ENCODE measurements at places on chromosomes 11 and 22.

DNA sequence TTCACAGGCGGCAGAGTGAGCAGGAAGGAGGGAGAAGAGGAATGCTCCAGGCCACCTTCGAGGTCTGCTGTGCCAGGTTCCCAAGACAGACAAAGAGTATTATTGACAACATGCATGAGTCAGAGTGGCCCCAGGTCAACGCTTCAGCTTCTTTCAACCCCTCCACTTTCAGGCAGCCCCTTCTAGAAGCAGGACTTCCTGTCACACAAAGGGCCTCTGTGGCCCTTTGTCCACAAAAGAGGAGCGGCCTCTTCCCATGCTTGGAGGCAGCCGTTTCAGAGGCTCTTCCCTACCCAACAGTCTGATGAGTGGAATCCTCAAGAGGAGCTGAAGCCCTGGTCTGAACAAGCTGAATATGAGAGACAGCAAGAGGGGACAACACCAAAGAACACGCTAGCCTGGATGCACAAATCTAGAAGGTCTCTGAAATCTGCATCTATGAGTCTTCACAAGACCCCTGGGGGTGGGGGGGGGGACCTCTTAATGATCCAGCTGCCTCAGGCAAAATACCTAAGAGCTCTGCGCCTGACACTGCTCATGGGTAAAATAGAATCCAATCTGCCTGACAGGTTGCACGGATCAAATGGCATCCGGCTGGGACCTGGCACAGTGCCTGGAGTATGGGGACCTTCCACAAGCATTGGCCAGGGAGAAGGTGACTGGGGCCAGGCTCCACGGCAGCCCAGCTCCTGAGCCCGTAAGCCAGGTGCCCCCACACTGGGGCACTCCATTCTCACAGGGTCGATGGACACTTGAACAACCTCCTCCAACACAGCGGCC is 67.5 kb downstream of the PACSIN2 start:
- DNase-seq: no peak

DNA sequence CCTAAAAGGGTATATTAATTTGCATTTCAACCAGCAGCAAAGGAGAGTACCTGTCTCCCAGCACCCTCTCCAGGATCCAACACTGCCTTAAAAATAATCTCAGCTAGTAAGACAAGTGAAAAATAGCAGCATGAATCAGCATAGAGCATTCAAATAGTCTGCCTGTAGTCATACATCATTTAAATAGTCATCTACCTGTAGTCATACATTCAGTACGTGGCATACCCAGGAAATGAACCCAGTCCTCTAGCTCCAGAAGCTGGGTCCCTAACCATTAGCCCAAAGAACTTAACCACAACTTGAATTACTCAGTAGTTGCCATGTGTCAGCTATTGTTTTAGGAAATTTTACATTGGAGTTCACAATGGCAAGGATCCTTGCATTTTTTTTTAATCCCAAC is 9.3 kb downstream of the TENM4 start:
- no peak for DNase-seq

DNA sequence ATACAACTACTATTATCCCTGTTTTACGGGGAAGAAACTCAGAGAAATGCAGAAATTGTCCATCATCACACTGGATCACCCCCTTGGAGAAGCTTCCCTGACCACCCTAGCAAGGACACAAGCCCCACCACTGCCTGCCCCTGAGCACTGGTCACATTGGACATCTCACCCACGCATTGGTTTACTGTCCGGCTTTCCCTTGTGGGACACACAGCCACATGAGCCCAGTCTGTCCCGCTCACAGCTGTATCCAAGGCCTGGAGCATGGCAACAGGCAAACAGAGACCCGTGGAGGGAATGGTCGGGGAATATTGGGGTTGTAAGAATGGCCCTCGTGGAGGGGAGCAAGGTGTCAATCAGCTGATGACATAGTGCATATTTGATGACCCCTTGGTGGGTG is 42.7 kb upstream of the FGF3 start:
- no peak for DNase-seq

DNA sequence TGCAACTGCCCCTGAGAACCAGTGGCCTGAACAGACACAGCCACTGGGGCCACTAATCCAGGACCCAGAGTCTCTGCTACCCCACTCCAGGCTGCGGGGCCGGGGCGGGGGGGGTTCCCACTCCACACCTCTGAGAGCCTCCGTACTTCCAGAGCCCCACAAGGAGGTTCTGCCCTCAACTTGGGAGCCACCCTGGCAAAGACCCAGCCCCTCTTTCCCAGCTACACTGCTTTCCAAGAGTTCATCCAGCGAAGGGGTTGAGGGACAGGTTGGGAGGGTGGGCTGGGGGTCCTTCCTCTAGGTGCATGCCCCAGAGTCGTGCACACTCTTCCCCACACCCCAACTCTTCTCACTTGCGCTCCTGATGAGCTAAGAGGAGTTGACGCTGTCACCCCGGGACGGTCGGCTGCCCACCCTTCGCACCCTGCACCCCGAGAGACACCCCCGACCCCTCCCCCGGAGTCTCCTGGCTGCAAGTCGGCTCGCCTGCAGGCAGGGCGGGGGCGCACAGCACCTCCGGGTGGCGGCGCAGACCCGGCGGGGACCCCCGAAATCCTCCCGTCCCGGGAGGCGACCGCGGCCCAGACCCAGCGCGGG is 531 bp downstream of the RAB3IL1 start:
- DNase-seq: no peak

- DNase-seq: no peak
These were observed 120.9 kb downstream of the ME3 start for GRCh38 chr11:86551288-86552092.

GRCh38 chr11:131877246-131877942 is 507.0 kb downstream of the NTM start:
- no peak for DNase-seq

DNA sequence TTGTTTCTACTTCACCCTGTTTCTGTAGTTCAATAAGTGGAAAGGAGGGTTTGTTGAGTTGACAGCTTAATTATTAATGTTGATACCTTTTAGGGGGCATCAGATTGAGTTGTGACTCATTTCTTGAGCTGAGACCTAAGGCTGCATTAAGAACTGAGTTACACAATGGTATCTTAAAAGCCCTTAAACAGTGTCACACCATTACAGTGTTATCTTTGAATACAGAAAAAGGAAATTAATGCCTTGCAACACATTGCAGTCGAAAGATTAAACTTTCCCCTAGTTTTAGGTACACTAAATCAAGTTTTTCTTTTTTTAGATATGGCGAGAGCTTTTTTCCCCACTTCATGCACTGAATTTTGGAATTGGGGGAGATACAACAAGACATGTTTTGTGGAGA is 16.7 kb downstream of the PAFAH1B2 start:
- DNase-seq: no peak

GRCh38 chr11:17421781-17422180 is 33.3 kb upstream of the KCNJ11 start:
- DNase-seq: no peak

DNA sequence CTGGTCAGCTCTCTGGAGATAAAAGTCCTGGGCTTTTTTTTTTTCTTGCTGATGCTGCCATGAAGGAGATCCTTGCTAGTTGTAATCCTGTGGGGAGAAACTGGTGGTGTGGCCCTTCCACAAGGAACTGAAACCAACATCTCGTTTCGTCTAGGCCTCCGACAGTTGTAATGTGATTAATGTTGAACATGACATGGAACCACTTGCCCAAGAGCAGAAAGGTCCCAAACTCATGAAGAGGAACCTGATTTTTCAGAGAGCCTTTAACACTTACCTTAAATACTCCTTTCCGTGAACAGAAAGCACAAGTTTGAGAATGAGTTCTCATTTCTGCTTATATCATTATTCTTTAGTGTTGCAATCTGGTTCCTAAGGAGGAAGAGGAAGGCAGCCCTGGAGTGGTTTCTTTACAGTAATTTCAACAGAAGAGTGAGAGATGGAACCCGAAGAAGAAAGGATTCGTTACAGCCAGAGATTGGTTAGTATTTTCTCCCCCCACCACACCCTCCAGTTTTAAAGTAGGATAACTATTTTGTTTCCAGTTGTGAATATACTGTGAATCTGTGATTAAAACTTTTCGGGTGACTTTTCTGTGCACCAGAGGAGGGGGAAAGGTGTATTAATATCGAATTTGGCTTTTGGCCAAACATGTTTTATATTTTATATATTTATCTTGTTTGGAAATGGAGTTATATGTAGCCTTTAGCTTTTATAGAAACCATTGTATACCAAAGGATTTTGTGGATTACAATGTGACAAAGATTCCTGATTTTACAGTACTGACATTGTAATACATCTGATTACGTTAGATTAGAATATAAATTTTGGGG is 2.0 kb downstream of the KDM2A start:
- DNase-seq: no peak

DNA sequence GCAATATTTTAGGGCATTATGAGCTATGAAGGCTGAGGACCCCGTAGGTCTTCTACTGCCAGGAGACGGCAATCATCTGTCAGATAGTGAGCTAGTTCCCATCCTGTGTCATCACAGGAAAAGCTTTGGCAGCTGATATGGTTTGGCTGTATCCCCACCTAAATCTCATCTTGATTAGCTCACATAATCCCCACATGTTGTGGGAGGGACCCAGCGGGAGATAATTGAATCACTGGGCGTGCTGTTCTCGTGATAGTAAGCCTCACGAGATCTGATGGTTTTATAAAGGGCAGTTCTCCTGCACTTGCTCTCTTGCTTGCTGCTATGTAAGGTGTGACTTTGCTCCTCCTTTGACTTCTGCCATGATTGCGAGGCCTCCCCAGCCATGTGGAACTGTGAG is 18.1 kb downstream of the CSRP3 start:
- no peak for DNase-seq

DNA sequence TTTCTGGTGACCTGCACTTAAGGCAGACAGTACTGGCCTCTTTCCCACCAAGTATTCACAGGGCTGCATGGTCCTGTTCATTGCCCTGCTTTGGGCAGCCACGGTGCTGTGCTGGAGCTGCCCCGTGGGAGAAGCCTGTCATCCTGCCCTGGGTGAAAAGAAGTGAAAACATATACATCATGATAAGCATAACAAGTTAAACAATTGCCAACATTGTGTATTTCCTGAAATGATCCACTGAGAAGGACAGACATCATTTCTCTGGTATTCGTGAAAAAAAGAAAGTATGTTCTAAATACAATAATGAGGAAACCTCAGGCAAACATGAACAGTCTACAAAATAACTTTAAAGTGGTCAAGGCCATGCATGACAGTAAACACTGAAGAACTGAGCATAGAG is 393.1 kb downstream of the TMEM135 start:
- no peak for DNase-seq

GRCh38 chr11:57146301-57146700 is 35.5 kb upstream of the LRRC55 start:
- DNase-seq: no peak

DNA sequence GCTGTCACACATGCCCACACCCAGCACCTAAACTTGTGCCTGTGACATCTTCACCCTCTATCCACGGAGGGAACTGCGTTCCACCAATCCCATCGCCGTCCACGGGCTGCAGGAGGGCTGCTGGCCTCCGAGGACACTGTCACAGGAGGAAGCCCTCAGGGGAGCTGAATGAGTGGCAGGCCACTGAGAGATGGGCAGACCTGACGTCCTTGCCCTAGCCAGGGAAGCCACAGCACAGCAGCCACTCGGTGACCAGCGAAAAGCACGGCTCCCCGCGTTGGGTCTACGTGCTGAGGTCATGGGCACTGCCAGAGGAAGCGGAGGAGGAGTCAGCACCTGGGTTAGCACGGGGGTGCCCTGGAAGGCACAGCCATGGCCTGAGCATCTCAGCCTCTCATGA is 50.5 kb downstream of the IGSF9B start:
- DNase-seq: no peak

DNA sequence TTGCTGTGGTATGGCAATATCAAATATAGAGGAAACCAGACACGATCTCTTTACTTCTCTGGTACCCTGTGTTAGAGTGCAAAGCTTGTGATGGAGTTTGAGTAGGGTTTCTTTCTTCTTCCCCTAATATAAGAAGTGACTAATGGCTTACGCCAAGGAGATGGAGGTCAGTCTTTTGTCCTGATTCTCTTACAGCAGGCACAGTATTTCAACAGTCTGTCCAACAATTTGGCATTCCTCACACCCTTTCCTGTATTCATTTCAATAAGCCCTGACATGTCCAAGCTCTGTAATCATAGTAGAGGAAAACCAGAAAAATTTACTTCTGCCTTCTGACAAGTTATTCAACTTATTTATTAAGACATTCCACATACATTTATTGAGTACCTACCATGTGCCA is 546.2 kb downstream of the TMEM135 start:
- DNase-seq: no peak

DNA sequence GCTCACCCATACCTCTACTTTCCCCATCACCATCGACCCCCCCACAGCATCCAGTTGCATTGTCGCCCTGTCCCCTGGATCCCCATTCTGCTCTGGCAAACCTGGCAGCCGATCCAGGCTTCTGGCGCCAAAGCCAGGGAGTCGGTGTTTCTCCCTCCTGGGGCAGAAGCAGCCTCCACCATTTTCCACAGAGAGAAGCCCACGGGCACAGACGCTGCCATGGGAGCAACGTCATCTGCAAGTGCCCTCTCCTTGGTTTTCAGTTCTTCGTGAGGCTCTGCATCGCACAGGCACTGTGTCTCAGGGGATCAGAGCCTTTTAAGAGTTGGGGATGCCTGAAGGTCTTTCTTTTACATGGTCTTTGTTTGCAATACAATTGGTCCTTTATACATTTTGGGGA is 2.3 kb downstream of the YPEL4 start:
- DNase-seq: no peak

GRCh38 chr11:68010090-68011041 is at the start of gene ALDH3B1:
Gene ALDH3B1 (plus strand): TSS chr11:68010327. CDS start chr11:68015298, 4,971 bp downstream.
- no peak for DNase-seq

GRCh38 chr11:61067782-61068446 is 34.4 kb upstream of the CD5 start:
- DNase-seq: no peak

- no peak for DNase-seq
These were observed 83.3 kb downstream of the TRMU start for GRCh38 chr22:46418827-46419226.

GRCh38 chr11:612201-612960 is 3.4 kb downstream of the IRF7 start:
- no peak for DNase-seq

DNA sequence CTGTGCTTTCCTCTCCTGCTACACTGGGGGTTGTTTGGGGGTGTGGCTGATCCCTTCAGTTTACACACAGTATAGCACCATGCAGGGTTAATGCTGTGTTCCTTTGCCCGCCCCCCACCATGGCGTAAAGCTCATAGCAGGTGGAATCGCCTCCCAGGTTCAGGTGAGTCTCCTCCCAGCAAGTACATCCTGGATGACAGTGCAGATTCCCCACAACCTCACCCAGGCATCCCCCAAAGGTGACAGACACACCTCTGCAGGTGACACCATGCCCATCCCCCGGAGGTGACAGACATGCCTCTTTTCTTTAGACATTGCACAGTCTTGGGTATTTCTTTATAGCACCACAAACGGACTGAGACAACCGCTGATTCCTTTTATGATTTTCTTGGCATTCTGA is 343.7 kb downstream of the BRD1 start:
- no peak for DNase-seq

GRCh38 chr22:46025973-46026898 is 49.3 kb upstream of the WNT7B start:
- DNase-seq: no peak

- no peak for DNase-seq
These were observed 6.3 kb downstream of the CEP164 start for GRCh38 chr11:117333917-117334316.

Measured in stimulated activated CD8-positive, alpha-beta memory T cell treated with anti-CD3 and anti-CD28 coated beads, Interleukin-2, amount 100 ng/mL, for 1 hour (primary cell).